ENCODE measurements at places on chromosomes 1 and 21.

DNA sequence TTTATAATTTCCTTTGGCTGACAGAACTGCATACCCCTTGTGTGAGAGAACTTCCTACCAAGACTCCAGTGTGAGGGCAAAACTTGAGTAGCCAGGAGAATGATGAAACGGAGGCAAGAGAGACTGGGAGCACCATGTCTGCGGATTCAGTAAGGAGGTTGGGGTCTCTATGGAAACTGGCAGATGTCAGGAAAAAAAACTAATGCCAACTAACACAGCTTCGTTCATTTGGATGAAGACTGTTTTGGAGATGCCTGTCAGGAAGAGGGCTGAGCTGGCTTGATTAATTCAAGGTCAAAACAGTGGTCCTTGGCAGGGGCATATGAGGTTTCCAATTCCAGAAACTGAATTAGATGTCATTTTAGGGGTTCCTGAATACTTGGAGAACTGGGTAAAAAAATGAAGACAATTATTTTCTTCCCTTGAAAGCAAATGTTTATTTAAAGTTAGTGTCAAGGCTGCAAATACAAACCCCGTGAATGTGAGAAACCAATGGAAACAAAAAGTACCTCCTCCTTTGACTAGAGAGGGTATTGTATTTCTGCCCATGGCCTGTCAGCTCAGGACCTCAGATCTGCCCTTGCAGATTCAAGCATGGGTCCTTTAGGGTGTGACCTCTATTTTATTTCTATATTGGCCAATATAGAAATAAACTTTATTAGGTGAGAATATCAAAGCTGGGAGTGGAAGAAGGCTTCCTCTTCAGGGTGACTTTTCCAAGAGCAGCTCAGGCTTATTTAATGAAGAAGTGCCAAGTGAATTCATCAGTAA is 110.5 kb downstream of the MAST2 start:
- no peak for DNase-seq

DNA sequence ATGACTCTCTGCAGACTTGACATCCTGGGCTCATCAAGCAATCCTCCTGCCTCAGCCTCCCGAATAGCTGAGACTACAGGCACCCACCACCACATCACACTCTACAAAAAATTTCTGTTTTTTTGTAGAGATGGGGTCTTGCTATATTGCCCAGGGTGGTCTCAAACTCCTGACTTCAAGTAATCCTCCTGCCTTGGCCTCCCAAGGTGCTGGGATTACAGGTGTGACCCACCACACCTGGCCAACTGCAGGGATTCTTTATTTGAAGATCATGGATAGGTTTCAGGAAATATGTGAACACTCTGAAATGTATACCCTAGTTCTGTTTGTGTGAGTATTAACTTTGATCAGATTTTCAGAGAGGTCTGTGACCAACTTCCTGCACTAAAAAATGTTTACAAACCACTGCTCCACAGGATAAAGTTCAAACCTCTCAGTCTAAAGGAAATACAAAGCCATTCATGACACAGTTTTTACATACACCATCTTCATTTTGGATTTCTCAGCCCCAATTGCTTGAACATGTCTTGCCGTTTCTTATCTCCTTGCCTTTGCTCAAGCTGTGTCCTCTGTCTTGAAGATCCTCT is 252.3 kb upstream of the FGGY start:
- DNase-seq = no peak

- no peak for DNase-seq
Observed at GRCh38 chr21:35511696-35512162, 462.6 kb upstream of the RUNX1 start.

DNA sequence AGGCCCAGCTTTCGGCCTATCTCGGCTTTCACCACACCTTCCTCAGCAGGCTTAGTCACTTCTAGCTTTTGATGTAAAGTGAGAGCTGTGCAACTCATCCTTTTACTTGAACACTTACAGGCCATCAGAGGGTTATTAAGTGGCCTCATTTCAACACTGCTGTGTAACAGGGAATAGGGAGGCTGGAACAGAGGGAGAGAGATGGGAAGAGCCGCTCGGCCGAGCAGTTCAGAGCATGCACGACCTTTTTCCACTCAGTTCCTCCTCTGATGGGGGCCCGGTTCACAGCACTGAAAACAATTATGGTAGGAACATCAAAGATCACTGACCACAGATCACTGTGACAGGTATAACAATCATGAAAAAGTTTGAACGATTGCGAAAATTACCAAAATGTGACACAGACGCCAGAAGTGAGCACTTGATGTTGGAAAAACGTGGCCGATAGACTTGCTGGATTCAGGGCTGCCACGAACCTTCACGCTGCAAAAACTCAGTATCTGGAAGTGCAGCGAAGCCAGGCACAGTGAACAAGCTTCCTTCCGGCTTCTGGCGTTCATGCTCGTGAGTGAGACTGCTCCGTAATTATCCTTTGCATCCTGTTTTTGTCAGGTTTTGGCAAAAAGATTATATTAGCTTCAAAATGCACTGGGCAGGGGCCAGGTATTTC is 28.6 kb downstream of the AGPAT3 start:
- peak; percentile 55 for DNase-seq

DNA sequence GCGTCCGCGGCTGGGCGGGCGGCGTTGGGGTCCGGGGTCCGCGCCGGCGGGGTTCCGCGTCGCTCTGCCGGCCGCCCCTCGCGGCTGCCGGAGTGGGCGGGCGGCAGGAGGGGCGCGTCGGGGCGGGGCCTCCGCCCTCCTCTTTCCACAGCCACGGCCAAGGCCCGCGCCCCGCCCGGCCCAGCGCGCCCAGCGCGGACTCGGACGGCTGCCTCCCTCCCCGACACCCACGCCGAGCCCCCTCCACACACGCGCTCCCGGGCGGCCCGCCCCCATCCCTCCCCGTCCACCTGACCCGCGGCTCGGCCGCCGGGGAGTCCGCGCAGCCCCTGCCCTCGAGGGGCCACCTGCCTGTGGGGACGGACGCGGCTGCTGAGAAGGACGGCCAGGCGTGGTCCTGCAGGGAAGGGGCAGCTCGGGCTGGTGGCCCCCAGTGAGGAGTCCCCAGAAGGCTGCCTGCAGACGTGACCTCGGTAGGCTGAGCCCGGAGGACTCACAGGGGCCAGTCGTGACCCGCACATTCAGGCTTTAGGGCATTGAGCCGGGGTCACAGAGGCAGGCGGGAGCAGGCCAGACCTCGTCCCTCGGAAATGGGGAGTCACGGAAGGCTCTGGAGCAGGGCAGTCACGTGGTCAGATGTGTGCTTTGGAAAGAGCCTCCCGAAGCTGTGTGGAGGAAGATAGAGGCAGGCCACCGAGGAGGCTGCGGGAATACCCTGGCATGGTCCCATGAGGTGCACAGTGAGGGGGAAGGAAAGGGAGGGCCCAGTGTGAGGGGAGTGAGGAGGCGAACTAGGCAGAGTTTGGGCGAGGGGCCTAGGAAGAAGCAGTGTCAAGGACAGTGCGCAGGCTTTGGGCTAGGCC is at the start of gene COL8A2:
Gene COL8A2 (minus strand): TSS at position 94 of the 863 bp plus-strand sequence. CDS start 24,980 bp downstream, outside the sequence.
- no peak for DNase-seq

GRCh38 chr1:154775621-154776605 is 94.2 kb downstream of the KCNN3 start:
- no peak for DNase-seq

DNA sequence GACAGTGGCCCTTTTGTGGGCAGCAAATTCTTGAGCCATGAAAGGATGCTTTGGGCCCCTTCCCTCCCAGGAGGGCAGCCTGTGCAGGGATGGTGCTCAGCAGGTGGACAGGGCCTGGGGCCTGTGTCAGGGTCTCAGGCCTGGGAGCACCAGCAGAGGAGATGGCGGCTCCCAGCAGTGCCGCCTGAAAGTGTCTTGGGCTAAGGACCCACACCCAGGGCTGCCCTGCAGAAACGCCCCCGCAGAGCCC is 23.9 kb downstream of the FTCD start:
- DNase-seq = no peak

DNA sequence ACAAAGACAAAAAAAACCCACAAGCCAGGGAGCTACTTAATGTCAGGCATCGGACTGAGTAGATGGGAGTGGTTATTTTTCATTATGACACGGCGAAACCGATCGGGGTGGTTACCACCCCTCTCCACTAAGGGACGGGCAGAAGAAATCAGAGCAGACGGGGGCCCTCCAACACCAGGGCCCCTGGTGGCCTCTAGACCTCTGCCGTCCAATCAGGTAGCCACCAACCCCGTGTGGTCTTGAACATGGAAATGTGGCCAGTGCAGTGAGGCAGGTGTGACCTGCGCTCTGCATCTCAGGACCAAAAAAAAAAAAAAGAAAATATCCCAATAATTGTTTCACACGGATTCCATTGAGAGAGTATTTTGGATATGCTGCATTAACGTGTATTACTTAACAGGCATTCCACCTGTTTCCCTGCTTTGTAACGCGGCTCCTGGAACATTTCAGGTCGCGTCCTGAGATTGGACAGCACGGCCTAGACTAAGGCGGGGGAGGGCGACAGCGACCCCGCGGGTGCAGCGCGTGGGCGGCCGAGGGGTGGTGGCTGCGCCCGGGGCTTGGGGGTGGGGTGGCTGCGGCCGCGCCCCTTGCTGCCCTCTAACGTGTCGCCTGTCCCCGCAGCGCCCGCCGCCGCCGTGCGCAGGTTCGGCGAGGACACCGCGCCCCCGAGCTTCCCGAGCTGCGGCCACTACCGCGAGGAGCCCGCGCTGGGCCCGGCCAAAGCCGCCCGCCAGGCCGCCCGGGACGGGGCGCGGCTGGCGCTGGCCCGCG is 48.3 kb downstream of the SIM2 start:
- DNase-seq = no peak

DNA sequence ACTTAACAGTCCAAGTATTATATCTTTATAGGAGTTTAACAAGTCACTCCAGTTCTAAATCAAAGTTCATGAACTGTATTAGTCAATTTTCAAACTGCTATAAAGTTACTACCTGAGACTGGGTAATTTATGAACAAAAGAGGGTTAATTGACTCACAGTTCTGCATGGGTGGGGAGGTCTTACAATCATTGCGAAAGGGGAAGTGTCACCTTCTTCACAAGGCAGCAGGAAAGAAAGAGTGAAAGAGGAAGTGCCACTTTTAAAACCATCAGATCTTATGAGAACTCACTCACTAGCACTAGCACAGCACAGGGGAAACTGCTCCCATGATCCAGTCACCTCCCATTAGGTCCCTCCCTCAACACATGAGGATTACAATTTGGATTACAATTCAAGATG is 70.0 kb downstream of the CLCA4 start:
- DNase-seq = peak; percentile 68

GRCh38 chr1:3014050-3014440 is 7.2 kb upstream of the ACTRT2 start:
- DNase-seq = no peak

DNA sequence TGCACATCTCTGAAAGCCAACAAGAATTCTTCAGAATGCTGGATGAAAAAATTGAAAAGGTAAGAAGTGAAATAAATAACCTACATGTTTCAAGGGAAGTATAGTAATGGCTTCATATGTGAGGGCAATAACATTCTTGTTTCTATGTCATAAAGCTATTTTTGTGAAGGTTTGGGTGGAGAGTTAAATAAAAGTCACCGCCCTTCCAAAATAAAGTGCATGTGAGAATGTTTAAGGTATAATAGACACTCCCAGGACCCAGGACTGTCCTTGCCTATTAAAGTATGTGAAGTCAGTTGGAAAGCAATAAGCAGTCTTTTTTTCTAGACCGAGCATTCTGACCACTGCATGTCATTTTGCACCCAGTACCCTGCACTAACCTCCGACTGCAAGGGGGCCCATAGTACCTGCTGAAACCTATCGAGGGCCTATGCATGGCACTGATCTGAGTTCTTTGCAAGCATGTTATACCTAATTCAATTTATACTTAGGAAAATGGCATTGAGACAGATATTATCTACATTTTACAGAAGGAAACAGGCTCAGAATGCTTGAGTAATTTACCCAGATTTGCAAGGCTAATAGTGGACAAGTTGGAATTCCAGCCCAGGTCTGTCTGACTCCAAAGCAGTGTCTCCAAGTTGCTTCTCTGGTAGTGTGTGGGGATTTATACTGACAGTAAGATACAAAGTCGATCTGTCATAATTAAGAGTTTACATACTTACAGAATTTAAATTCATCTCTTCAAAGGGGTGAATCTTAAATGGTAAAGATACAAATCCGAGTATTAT is 156.1 kb downstream of the EDEM3 start:
- no peak for DNase-seq

GRCh38 chr1:29650041-29650400 is 413.7 kb downstream of the PTPRU start:
- no peak for DNase-seq

GRCh38 chr1:6103111-6103853 is 57.6 kb downstream of the KCNAB2 start:
- no peak for DNase-seq

- no peak for DNase-seq
Observed at GRCh38 chr1:92902406-92902744, 58.9 kb downstream of the DIPK1A start.

GRCh38 chr21:45444385-45444784 is 39.4 kb downstream of the COL18A1 start:
- no peak for DNase-seq

Measured in KG1 (cell line).